ENCODE measurements at places on chromosomes 12 and 14.

GRCh38 chr12:13358391-13358905, 161.9 kb downstream of the EMP1 start:
- no peak for DNase-seq

DNA sequence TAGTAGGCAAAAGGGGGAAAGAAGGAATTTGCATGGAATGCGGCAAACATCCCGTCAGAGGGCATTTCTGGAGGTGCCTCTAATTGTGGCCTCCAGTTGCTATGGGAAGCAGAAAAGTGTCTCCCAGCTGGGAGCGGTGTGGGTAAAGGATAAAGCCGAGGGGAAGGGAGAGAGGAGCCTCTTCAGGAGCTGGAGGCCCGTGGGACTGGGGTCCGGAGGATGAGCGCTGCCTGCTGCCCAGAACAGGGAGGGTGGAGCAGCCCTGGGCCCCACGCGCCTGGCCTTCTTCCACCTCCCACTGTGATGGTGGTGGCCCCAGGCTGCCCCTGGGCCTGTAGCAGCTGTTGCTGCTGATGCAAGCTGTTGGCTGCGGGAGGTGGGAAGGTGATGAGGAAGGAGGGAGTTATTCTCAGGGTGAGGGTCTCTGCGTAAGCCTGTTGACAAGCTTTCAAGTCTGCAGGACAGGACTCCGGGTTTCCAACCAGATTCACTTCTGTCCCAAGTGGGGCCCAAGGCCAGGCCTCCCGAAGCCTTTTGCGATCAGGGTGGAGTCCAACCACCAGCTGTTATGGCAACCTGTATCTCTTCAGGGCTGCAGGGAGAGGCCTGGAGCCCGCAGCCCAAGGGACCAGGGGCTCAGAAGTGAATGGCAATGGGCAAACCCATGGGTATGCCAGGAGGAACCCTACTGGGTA, 19.1 kb upstream of the PGF start:
- DNase-seq, result no peak

DNA sequence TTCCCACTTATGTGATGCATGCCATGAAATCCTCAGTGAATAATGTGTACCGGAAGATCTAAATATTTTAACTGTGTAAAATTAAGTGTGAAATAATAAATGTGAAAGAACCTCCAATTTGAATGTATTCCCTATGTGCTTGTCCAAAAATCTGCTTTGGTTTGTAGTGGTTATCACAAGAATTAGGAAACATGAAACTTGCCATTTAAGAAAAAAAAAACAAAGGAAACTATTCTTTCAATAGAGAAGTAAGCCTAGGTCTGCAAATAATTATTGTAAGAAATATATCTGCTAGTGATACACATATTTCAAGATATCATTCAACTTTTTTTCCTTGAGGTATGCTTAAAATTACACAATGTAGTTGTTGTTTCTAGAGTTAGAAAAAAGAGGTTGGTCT, 500.4 kb downstream of the SLC6A15 start:
- no peak for DNase-seq

DNA sequence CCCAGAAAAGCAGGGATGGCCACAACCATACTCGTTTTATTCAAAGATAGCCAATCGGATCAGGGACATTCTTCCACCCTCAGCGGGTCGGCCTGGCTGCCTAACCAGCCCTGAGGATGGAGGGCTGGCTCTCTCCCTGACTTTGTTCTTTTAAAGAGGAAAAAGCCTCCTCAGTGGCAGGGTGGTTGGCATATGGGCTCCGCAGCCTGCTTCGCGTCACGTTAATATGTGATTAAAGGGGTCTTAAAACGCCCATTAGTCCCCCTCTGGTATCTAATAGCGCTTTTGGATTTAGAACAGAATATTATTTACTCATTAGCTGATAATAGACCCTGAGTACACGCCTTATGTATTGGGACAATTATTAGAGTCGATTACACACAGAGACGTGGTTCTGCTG, 199.4 kb downstream of the PHETA1 start:
- no peak for DNase-seq

DNA sequence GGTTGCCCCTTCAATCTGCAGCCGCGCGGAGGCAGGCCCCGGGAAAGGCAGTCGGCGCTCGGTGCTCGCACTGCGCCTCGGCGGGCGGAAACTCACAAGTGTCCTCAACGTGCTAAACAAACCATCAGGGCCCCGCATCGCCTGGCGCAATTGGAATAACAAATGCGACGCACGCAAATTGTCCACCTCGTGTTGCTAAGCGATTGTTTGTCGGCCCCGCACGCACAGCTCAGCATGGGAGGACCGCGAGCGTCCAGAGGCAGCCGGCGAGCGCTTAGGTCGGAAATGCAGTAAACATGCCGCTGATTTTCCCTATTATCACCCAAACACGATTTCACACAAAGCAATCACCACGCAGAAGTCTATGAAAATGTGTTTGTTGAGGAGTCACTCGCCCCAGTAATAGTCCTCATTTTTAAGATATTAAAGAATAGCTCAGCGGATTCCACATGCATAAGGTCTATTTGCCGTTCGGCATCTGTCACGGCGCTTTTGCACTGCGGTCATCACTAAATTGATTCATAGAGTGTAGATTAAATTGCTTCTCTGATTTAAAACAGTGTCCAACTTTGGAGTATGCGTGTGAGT, 3.2 kb upstream of the GSC start:
- no peak for DNase-seq

- no peak for DNase-seq
Observed at GRCh38 chr12:132404951-132405741, 75.8 kb upstream of the GALNT9 start.

DNA sequence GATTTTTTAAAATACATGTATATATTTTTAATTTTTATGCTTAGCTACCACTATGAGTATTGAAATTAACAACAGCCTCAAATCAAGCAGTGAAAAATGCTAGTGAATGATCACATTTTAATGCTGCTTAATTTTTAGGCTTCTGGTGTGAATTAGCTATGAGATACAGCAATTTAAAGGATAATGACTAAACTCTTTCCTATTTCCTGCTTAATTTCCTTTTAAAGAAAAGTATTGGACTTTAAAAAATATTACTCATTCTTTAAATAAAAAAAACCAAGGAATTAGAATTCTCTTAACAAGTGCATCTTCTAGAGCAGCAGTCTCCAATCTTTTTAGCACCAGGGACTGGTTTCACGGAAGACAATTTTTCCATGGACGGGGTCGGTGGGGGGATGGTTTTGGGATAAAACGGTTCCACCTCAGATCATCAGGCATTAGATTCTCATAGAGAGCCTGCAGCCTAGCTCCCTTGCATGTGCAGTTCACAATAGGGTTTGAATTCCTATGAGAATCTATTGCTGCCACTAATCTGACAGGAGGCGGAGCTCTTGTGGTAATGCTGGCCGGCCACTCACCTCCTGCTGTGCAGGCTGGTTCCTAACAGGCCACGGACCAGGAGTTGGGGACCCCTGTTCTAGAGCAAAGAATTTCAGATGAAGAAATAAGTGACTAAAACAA, 18.6 kb upstream of the NTN4 start:
- no peak for DNase-seq

- no peak for DNase-seq
Observed at GRCh38 chr12:116591855-116592637, 32.9 kb downstream of the MAP1LC3B2 start.

- DNase-seq, result no peak
Observed at GRCh38 chr14:27372771-27373170, 774.9 kb upstream of the NOVA1 start.

DNA sequence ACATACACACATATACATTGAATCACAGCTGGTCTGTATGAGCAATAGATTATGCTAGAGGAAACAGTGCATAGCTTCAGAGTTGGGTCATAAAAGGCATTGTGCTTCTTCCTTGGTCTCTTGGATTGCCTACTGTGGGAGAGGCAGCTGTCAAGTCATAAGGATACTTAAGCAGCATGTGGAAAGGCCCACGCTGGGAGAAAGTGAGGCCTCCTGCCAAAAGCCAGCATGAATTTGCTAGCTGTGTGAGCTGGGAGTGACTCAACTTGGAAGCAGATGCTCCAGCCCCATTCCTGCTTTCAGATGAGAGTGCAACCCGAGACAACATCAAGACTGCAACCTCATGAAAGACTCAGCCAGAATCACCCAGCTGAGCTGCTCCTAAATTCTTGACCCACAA, 311.9 kb upstream of the TBX3 start:
- DNase-seq, result no peak

DNA sequence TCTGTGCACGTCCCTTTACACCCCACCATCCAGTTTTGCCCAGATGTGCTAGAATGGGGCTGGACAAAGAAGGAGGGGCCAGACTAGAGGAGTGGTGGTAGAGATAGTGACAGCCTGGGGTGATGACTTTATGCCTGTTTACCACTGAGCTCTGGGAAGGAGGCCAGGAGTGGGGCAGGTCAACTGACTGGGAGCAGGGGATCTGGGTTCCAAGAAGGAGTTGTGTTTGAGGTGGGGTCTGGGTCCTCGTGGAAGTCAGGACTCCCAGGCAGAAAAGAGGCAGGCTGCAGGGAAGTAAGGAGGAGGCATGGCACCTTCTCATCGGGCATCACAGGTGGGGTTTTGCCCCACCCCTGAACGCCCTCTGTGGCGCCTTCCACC, 315 bp downstream of the LTB4R2 start:
- no peak for DNase-seq

- no peak for DNase-seq
Observed at GRCh38 chr12:21340403-21340802, 5.7 kb upstream of the SLCO1A2 start.

DNA sequence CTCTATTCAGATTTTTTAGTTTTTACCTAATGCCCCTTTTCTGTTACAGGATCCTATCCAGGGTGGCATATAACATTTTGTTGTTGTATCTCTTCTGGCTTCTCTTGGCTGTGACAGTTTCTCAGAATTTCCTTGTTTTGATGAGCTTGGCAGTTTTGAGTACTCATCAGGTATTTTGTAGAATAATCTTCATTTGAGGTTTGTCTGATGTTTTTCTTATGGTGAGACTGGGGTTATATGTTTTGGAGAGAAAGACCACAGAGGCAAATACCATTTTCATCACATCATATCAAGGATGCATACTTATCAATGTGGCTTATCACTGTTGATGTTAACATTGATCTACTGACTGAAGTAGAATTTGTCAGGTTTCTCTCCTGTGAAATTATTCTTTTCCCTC, 14.0 kb upstream of the LYZ start:
- no peak for DNase-seq

DNA sequence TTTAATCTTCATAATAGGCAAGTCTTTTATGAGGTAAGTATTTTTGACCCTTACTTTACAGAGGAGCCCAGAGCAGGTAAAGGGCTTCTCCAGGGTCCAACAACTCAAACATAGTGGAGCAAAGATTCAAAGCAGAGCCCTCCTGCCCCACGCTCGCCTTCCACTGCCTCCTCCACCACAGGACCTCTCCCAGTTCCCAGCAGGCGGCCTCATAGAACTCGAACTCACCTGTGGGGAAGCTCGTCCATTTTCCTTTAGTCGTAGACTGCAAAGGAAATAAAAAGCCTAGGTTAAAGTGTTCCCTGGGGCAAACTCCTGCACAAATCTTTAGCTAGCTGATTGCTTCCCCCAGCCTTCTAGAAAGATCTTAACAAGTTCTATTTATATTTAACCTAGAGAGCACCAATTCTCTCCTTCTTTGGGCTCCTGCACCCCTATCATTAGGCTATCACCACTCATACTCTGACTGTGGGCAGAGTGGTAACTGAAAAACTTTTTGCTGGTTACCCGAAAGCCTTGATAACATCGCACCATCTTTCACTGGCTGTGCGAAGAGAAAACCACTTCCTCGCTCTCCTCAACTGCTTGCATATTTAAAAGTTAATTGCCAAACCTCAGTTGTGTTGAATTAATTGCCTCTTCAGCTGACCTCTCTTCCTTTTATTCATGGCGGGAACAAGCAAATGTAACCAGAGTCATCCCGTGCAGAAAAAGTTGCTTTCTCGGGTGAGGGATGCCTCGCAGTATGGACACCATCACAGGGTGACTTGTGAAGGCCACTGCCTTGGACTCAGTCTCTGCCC, 299.6 kb downstream of the DPF3 start:
- peak; percentile 2 for DNase-seq

- DNase-seq, result no peak
Observed at GRCh38 chr14:33617154-33617553, 333.7 kb downstream of the EGLN3 start.

DNA sequence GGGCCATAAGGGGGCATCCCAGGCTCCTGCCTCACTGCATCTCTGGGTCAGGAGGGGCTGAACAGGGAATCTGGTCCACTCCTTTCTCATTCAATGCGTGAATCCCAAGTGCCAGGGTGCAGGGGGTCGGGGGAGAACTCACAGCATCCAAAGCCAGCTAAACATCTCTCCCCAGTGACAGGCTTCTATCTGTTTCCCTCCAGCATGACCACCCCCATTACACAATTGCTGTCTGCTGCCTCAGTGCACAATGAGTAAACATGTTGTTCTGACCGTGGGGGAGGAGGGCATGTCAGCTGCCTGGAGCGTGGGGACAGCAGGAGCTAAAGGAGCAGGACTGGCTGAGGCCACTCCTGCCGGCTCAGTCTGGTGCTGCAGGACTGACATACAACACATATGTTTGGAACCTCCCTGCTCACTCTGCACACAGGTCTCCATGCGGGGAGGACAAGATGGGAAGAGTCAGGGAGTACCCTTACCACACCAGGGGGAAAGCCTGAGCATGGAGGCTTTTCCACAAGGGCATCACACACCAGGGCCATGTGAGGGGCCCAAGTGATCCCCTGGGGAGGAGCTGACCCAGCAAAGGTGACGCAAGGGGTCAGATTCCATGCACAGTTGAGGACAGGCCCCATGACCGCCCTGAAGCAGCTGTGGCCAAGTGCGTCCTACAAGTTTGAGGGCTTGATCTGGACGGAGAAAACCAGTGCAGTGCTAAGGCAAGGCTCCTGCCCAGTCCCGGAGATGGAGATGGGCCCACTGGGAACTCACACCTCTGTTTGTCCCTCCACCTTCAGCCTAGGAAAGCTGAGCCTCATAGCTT, 1.4 kb downstream of the TNS2 start:
- no peak for DNase-seq

- DNase-seq, result no peak
Observed at GRCh38 chr14:96146131-96146771, 58.4 kb upstream of the BDKRB2 start.

DNA sequence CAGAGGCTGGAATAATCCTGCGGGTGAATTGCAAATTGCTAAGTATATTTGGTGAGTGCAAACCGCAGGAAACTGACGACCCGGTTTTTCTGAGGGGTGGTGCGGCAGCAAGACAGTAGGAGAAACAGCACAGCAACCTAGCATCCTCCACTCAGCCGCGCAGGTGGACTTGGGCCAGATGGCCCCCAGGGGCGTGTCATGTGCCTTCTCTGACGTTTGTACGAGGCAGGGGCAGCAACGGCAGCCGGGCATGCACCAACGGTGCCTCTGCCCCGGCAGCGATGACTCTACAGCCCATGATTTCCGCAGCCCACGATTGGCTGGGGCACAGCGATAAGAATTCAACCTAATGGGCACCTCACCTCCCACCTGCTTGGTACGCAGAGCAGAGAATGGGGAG, 11.1 kb upstream of the CLEC2A start:
- no peak for DNase-seq

- no peak for DNase-seq
Observed at GRCh38 chr14:75032939-75033338, 18.3 kb downstream of the MLH3 start.

- no peak for DNase-seq
Observed at GRCh38 chr12:26918321-26919215, 19.2 kb downstream of the INTS13 start.
